ENCODE measurements at places on chromosomes 1 and 21. TPM values are rescaled to one million over a fixed set of nuclear protein-coding genes. Genes with fewer than 3 reads are reported as not detected.

- H3K4me3 ChIP-seq: no peak overlapping the region
- H3K4me1 ChIP-seq: no peaks in the 10 kb centered on the region
- no peaks in the 10 kb centered on the region for H3K36me3 ChIP-seq
- peak; percentile 8 for DNase-seq
Measured at GRCh38 chr1:61887931-61888564, 145.8 kb downstream of the PATJ start.

GRCh38 chr1:206583707-206584648 is 28.3 kb downstream of the EIF2D start:
- H3K27me3 ChIP-seq: no peaks in the 10 kb centered on the region
- peaks cover 2% of the 10 kb centered on the region for H3K36me3 ChIP-seq
- H3K27ac ChIP-seq: no peak overlapping the region

GRCh38 chr1:21280482-21280881 is 9.8 kb downstream of the ECE1 start:
- DNase-seq: no peak
- peaks cover 12% of the 10 kb centered on the region for H3K36me3 ChIP-seq
- peaks cover 41% of the 10 kb centered on the region for H3K4me1 ChIP-seq
- no peaks in the 10 kb centered on the region for H3K27me3 ChIP-seq
- peak overlapping the region; percentile 90 for H3K27ac ChIP-seq

PLCH2 gene
- 0.17 TPM for total RNA-seq

DNA sequence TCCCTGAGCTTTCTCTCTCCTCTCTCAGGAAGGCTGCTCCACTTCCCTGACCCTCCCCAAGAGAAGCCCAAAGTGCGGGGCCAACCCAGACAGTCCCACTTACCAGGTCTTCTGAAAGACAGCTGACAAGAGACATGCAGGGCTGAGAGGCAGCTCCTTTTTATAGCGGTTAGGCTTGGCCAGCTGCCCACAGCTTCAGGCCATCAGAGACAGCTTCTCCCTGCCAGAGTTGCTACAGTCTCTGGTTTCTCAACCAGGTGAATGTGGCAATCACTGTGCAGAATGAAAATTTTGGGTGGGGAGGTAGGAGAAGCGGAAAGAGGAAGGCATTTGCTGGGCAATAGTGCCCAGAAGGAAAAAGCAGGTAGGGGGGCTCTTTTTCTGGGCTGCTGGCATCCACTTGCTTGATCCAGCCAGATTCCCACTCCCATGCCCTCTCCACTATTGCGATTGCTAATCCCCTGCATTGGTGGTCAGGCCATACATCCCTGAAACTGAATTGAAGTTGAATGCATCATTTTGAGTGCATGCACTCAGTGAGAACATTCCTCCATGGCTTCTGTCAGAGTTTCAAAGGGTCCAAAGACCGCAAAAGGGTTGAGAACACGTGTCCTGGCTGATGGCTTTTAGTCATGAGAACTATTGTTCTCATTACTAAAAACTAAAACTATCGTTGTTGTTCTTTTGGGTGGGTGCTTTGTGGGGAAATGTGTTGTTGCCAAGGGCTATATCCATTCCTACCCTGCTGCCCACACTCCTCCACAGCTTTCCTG is at the start of gene S100A8:
Gene S100A8 (minus strand): TSS at position 136 of the 773 bp plus-strand sequence. CDS start 538 bp downstream, outside the sequence.
- no peak within 1 kb of the TSS for H3K4me3 ChIP-seq
- no peak within 1 kb of the TSS for H3K27ac ChIP-seq
- H3K4me1 ChIP-seq: no peaks in the 10 kb centered on the region
- no peak for DNase-seq

- no peak overlapping the region for H3K27ac ChIP-seq
- no peak for DNase-seq
- no peaks in the 10 kb centered on the region for H3K27me3 ChIP-seq
- H3K36me3 ChIP-seq: no peaks in the 10 kb centered on the region
Measured at GRCh38 chr1:67804710-67805109, 28.6 kb downstream of the GNG12 start.

DNA sequence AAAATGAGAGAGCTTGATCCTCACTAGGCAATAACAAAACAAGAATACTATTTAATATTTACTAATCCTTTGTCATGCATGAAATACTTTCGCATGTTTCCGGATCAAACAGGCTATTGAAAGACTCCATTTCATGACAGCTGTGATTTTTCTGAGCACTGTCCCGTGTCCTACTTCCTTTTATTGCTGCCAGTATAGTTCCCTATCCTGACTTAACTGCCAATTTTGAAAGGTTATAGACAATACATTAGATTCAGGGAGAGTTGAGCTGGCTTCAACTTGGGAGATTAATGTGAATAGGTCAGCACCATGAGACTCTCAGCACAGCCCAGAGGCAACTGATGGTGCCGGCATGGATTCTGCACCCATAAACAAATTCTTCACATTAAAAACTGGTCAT is 225.8 kb downstream of the VAV3 start:
- no peaks in the 10 kb centered on the region for H3K4me1 ChIP-seq
- H3K27ac ChIP-seq: no peak overlapping the region

FHAD1 gene
- total RNA-seq: 0.66 TPM

DNA sequence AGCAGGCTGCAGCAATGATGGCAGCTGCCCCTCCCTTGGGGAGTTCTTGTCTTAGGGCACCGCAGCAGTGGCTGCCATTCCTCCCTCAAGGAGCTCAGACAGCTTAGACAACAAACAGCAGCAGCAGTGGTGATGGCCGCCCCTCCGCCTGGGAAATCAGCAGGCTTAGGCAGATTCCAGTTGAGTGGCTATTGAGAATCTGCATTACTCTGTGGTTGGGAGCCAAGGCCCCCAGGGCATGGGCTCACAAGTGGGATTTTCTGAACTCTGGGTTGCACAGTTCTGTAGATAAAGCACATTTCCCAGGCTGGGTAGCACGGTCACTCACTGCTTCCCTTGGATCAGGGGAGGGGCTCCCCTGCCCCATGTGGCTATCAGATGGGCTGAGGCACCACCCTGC is 1280.7 kb upstream of the TMPRSS15 start:
- H3K4me1 ChIP-seq: no peaks in the 10 kb centered on the region
- no peaks in the 10 kb centered on the region for H3K36me3 ChIP-seq
- no peak overlapping the region for H3K4me3 ChIP-seq

- peaks cover 4% of the 10 kb centered on the region for H3K27me3 ChIP-seq
- no peaks in the 10 kb centered on the region for H3K36me3 ChIP-seq
- peak; percentile 8 for DNase-seq
Measured at GRCh38 chr1:26081267-26082019, 14.0 kb upstream of the TRIM63 start.

DNA sequence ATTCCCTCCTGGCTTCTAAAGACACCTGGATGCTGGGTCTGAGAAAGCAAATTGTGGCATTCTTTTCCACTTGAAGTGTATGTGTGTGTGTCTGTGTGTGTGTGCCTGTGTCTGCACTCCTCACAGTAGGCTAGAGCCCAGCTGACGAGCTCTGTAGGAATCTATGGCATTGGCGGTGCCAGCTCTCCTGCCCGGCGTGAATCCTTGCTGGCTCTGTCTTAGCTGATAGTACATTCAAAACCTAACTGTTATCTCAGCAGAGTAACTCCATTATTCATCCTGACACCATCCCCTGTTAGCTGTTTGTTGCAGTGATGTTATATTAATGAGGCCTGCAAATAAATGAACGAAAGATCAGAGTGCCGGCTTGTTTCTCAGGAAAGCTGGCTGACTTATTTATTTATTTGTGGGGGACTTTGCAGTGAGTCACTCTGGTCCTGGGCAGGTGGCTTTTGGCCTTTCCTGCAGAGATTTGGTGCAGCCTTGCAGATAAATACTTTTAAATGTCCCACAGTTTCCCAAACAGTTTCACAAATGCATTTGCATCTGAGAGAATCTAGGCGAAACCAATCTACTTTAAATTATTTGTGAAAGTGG is 160.6 kb upstream of the CD34 start:
- no peaks in the 10 kb centered on the region for H3K4me1 ChIP-seq
- H3K27ac ChIP-seq: no peak overlapping the region
- no peak overlapping the region for H3K4me3 ChIP-seq
- no peaks in the 10 kb centered on the region for H3K27me3 ChIP-seq
- H3K36me3 ChIP-seq: no peaks in the 10 kb centered on the region

AQP10 gene
- total RNA-seq: not detected

- peak; percentile 29 for DNase-seq
- H3K27ac ChIP-seq: no peak overlapping the region
- H3K27me3 ChIP-seq: no peaks in the 10 kb centered on the region
- H3K4me1 ChIP-seq: no peaks in the 10 kb centered on the region
Measured at GRCh38 chr1:7526196-7526866, 244.8 kb upstream of the VAMP3 start.

MPL gene
- not detected for total RNA-seq

- H3K27me3 ChIP-seq: no peaks in the 10 kb centered on the region
- no peak overlapping the region for H3K4me3 ChIP-seq
- DNase-seq: peak; percentile 85
- peaks cover 18% of the 10 kb centered on the region for H3K4me1 ChIP-seq
- H3K27ac ChIP-seq: no peak overlapping the region
- no peaks in the 10 kb centered on the region for H3K36me3 ChIP-seq
Measured at GRCh38 chr1:43861337-43861736, 72.3 kb upstream of the ARTN start.

DNA sequence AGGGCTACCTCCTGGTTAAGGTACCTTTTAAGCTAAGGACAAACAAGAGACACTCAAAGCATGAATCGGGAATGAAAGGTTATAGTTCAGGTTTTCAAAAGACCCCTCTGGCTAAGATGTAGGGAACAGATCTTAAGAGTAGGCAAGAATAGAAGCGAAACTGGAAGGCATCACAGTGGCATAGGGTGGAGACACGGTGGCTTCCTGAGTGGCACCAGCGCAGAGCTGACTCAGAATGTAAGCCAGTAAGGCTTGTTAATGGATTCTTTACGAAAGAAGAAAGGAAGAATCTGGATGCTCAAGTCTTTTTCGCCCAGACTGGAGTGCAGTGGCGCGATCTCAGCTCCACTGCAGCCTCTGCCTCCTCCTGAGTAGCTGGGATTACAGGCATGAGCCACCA is 21.2 kb downstream of the PADI6 start:
- H3K27ac ChIP-seq: no peak overlapping the region
- no peak overlapping the region for H3K4me3 ChIP-seq
- no peaks in the 10 kb centered on the region for H3K4me1 ChIP-seq
- DNase-seq: no peak
- no peaks in the 10 kb centered on the region for H3K36me3 ChIP-seq
- peaks cover 2% of the 10 kb centered on the region for H3K27me3 ChIP-seq

AIDA gene
- 50.8 TPM for total RNA-seq
